ENCODE measurements at places on chromosomes 7 and 10.

DNA sequence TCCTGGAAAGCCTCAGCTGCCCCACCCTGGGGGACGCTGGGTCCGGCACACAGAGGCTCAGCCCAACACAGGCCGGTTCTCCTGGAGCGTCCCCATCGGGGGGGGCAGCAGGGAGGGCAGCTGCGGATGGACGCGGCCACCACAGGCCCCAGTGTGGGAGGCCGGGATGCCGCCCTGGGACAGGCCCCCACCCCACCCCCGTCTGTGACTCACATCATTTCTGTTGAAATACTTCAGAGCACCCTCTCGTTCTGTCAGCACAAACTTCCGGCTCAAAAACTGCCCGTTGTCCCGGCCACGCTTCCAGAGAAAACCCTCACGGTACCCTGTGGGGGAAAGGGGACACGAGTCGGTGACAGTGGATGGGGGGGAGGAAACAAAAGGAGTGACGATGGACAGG lies 28.5 kb downstream of the GET4 start:
- DNase-seq = no peak

DNA sequence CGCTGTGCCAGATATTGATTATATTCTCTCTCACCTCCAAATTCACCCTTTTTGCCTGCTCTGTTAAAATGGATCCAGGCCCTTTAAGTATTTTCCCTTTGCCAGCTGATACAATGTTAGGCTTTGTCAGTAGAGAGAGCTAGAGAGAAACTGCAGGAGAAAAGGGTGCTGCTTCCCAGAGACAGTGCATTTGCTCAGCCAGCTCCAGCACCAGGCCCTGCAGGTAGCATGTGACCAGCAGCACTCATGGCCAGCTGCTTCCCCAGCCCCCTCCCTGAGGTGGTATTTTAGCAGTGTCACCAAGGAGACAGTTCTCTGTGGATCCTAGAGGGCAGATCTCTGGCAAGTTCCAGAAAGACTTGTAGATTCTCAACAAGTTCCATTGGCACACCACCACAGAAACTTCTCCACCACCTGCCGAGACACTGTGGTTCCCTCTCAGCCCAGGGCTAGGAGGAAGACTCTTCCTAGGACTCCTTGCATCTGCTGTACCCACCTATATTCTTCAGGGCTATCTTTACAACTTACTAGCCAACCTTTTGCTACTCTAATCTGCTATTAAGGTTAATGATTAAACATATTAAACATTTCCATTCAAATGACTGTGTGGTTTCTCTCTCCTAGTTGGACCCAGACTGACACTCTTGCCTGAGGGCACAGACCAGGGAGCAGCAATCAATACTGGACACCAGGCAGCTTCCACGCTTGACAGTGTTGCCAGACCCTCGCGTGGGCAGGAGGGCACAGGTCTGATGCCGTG lies 35.6 kb upstream of the ADAM12 start:
- DNase-seq = no peak

DNA sequence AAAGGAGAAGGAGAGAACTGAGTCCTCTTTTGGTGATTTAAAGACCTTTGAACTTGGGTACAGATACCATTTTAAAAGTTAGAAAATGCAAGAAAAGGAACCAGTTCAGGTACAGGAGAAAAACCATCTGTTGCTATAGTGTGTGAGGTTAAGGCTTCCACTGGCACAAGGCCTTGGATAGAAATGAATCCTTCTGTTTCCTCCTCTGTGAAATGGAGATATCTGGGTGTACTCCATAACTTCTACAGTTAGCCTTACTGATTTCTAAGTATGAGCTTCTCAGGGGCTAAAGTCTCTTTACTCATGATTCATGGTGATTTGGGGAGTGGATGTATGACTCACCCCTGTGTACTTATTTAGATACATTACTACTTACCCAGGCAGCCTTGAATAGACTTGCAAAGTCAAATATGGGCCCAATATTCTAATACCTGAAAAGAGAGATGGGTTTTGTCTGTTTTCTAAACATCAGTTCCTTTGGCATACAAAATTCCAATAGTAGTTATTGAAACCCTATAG lies 117.2 kb upstream of the ADO start:
- peak; percentile 46 for DNase-seq

- no peak for DNase-seq
These were observed 99.6 kb upstream of the BTBD16 start for GRCh38 chr10:122171302-122172075.

- DNase-seq = no peak
These were observed 15.6 kb downstream of the GAD2 start for GRCh38 chr10:26232174-26232573.

GRCh38 chr7:142384493-142384922 lies 126.7 kb upstream of the PRSS58 start:
- DNase-seq = peak; percentile 69

DNA sequence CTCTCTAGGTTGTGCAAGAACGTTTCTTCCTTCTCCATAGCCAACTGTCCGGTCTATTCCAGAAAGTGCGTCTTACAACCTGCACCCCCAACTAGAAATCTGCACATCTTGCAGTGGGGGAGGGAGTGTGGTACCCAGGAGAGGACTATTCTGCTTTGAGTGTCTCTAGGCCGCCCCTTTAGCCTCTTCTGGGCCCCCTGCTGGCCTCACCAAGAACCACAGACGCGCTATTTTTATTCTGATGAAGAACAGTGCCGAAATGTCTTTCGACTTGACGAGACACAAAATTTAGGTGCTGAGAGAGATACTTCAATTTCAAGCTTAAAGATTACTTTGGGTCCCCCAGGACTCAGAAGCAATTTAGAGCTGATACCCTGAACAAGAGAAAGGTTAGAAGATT lies 1.0 kb downstream of the CNPY1 start:
- DNase-seq = no peak

DNA sequence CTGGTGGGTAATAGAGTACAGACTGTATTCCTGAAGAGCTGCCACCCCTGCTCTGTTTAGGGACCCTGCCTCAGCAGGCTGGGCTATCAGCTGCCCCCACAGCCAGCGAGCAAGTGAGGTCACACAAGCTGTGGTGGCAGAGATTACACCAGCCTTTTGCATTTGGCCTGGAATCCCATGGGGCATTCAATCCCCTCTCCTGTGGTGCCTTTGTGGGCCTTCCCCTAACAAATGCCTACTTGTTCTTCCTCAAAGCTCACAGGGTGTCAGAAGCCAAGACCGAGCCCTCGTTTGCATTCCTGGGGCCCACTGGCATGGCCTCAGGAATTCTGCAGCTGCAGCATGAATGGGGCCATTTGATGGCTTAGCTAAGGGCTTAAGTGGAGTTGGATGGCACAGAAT lies 212.7 kb upstream of the PHYHIPL start:
- no peak for DNase-seq

- no peak for DNase-seq
These were observed 117.0 kb downstream of the MKX start for GRCh38 chr10:27628621-27629020.

DNA sequence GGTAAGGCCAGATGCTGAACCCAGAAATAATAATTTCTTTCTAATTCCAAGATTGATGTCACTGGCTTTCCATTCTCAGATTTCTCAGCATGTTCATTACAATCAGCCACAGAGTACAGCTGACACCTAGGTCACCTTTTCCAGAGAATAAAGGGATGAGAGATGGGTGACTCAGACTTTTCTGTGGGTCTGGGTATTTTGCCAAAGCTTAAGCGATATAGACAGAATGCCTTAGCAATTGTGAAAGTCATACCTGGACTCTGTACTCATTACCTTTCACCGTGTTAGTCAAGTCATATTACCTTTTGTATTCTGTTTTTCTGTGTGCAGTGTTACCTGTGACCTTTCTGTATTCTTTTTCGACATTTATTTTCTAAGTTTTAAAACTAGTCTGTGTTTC lies 10.6 kb upstream of the PRTFDC1 start:
- DNase-seq = no peak

GRCh38 chr10:78714225-78714624 lies 354.5 kb upstream of the ZMIZ1 start:
- DNase-seq = no peak

- peak; percentile 71 for DNase-seq
These were observed 25.5 kb downstream of the VSIR start for GRCh38 chr10:71747551-71748523.

DNA sequence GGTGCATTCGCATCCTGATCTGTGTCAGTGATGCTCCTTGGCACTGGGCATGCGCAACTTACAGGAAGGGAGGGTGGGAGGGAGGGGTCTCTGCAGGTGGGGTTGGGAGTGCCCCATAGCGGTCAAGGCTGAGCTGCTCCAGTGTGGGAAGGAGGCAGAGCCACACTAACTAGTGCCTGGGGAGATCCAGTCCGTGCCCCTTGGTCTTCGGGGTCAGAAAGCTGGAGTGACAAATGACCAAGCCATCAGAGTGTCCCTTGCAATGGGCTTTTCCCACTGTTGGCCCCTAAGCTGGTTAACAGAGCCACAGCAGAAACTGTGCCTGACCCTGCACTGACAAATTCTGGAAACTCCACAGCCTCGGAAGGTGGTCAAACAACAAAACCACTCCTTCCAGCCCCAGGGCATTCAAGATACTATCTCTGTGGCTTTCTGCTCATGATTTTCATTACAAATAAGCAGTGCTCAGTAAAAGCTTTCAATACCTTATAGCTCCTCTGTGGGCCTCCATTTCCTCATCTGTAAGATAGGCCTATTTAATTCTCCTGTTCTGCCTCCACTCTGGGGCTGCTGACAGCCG lies 138.1 kb upstream of the UNC5B start:
- no peak for DNase-seq

DNA sequence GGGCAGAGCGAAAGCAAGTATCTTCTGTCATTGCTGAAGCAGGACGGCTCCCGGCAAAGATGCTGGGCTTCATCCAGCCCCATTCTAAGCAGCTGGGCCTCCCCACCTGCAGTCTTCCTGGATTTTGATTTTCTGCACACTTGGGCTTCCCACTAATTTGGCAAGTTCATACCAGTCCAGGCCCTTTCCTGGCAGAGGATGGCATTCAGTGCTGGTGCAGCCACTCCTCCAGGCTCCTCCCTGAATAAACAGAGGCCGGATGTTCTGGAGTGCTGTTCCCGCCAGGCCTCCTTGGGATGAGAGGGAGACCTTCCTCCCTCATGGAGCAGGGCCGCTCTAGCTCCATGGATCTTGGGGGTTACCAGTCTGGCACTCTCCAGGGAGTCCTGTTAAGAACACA lies 3.4 kb downstream of the BAG3 start:
- no peak for DNase-seq

- DNase-seq = no peak
These were observed 73.6 kb downstream of the COL26A1 start for GRCh38 chr7:101436221-101436735.

GRCh38 chr10:42999385-43000020 lies 77.4 kb upstream of the RET start:
- DNase-seq = no peak

GRCh38 chr7:69893906-69894305 lies 295.6 kb downstream of the AUTS2 start:
- no peak for DNase-seq

GRCh38 chr7:96538632-96539031 lies 171.0 kb downstream of the SEM1 start:
- peak; percentile 62 for DNase-seq

DNA sequence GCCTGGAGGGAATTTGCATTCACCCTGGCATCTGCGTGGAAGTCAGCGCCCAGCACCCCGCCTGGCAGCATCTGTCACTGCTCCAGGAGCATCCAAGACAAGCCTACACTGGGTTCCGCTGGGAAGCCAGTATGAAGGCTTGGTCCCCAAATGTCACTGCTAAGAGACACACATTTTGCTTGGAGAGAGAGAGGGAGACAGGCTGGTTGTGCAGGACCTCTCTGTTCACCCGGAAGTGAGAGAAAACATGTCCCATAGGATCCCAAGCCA lies 119.5 kb downstream of the SEC23IP start:
- no peak for DNase-seq

GRCh38 chr7:18675579-18675978 lies 180.0 kb downstream of the HDAC9 start:
- DNase-seq = no peak

- no peak for DNase-seq
These were observed 84.3 kb upstream of the INSIG1 start for GRCh38 chr7:155213385-155213784.

- DNase-seq = no peak
These were observed 24.0 kb downstream of the OR9A2 start for GRCh38 chr7:143002898-143003297.

DNA sequence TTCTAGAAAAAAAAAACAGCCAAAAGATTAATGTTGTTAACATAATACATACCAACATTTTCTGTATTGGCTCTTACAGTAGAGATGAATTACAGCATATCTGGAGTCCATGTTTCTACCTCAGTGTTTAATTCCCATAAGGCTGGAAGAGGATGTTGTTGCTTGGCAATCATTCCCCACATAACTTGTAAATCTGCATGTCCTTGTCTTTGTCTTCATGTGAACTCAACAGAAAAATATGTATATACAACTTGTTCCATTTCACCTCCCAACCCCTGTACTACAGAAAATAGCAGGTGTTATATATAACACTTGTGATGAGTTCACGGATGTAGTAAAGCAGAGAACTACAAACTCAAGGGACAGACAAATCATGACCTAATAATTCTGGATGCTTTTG lies 160.9 kb upstream of the SEMA3C start:
- no peak for DNase-seq

- DNase-seq = no peak
These were observed 63.1 kb downstream of the PYROXD2 start for GRCh38 chr10:98351831-98352402.

DNA sequence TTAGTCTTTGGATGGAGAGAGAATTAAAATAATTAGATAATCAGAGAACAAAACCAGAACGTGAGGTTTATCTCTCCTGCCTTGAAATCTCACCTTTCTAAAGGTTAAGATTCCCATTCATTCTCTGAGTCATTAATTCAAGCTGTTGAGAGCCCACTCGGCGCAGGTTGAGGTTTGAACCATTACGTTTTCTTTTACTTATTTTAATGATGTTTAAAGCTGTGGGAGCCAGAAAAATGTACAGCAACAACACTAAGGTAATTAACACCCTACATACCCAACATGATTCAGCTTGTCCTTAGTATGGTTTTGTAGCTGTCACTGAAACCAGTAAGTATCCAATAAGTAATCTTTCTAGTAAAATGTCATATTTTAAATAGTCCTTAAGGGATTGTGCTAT lies 153.0 kb upstream of the ANK3 start:
- no peak for DNase-seq

DNA sequence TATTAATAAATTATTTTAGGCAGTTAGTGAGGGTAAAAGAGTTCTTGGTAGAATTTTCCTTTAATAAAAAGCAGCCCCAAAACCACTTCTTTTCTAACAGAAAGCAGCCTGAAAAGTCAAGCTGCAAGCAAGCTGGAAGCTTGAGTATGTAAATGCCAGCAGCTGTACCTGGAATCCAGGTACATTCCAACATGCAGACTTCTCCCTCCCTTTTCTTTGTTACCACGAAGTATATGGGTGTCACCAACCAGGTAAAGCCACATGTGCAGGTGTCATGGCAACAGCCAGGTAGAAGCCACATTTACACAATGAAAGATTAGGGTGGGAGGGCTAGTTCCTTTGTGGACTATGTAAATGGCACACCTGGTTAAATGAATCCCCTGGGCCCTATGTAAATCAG lies 114.6 kb downstream of the EPC1 start:
- no peak for DNase-seq

- DNase-seq = no peak
These were observed 19.2 kb downstream of the ZNF775 start for GRCh38 chr7:150398108-150398964.
